ENCODE measurements at places on chromosomes 3 and 15. TPM values are rescaled to one million over a fixed set of nuclear protein-coding genes. Genes with fewer than 3 reads are reported as not detected.

- DNase-seq, result no peak
Observed at GRCh38 chr15:45583731-45584639, 3.2 kb upstream of the BLOC1S6 start.

The LMAN1L gene
- not detected for polyA plus RNA-seq

GRCh38 chr15:91849180-91849579, 4.3 kb upstream of the SLCO3A1 start:
- no peak for DNase-seq

DNA sequence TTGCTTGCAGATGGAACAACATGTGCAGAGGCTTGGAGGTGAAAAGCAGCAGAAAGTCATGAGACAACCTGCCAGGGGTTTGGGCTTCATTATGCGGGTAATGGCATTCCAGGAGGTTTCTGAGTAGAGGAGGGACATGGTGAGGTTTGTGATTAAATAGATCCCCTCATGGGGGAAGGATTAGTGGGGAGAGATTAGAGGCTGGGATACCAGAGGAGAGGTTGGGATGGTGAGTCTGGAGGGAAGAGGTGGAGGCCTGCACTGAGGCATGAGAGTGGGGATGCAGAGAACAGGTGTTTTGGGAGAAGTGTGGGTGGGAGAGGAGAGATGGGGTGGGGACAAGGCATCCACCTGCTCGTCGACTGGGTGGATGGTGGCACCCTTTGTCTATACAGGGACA, 6.8 kb upstream of the IQSEC1 start:
- DNase-seq, result no peak

DNA sequence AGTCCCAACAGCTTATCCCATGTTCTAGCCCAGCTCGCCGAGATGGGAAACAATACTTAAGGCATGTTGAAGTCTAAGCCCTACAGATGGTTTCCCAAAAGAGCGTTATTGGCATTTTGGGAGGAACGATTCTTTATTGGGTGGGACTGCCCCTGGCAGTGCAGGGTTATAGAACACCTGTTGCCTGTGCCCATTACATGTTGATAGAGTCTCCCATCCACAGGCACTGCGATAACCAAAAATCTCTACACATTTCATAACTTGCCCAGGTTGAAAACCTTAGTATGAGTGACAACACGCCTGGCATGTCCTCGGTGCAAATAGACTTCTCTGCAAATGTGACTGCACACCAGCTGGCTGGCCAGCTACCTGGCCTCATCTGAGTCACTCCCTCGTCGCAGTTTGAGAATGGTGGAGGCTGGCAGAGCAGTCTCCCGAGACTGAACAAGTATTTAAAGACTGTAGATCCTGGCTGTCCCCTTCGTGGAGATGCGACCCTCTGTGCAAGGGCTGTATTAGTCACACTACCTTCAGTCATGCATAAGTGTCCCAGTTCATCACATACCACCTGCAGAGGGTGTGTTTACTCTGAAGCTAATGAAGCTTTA, 18.7 kb downstream of the ZNF80 start:
- DNase-seq, result no peak

DNA sequence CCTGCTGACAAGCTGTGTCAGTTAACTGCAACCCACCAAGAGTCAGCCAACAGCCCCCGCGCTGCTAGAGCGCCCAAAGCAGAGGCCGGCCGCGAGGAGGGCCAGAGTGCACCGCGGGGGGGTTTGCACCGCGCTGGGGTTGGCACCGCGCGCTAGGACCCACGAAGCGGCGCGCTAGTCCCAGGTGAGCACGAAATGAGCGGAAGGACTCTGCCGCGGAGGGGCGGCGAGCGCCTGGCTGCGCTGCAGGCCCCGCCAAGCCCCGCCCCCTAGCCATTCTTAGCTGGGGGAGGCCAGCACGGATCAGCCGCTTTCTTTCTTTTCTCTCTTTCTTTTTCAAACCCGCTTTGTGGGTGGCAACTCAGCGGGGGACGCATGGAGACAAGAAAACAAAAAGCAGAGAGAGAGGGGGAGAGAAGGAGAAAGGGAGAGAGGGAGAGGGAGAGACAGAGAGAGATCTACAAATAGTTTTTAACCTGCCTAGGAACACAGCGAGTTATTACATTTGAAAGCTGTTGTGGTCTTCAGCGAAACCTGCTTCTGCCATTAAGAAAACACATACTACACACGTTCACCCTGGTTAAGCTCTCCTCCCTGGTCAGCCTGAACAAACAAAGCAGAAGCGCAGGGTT, 6.9 kb upstream of the FOXB1 start:
- no peak for DNase-seq
